ENCODE measurements at places on chromosomes 3 and 15. TPM values are rescaled to one million over a fixed set of nuclear protein-coding genes. Genes with fewer than 3 reads are reported as not detected.

GRCh38 chr3:27319847-27320526 is 49.2 kb downstream of the NEK10 start:
- DNase-seq, result no peak

DNA sequence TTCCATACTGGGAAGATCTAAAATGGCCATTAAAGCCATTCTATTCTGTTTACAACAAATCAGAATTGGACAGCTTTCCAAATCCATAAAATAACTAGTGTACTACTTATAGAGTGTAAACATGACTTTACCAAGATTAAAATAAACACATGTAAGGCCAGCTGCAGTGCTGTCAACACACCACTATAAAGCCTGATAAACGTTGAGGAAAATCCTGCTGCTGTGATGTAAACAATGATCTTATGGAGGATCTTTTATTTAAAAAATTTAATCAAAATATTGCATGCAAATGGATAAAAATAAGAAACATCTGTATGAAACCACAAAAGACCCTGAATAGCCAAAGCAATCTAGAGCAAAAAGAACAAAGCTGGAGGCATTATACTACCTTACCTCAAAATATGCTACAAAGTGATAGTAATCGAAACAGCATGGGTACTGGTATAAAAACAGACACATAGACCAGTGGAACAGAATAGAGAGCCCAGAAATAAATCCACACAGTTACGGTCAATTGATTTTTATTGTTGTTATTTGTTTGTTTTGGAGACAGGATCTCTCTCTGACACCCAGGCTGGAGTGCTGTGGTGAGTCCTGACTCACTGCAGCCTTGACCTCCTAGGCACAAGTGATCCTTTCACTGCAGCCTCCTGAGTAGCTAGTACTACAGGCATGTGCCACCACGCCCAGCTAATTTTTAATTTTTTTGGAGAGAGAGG is 428.8 kb upstream of the C2CD4B start:
- no peak for DNase-seq

- no peak for DNase-seq
Observed at GRCh38 chr3:12479919-12480427, 4.3 kb upstream of the TSEN2 start.

DNA sequence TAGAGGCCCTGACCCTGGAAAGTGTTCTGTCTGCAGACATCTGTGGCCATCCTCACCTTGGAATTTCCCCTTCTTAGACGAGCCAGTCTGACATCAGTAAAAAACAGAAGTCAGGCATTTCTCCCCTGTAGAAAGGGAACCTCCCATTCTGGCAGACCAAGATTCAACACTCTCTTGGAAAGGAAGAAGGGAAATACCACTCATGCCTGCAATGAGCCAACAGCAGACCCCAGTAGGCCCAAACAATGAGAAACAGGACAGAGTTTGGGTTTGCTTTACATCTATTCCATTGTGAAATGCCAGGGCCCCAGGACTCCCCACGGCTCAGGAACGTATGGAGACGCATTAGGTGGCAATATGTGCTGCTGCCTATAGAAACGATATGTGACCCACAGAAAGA is 264.0 kb upstream of the NSMCE3 start:
- no peak for DNase-seq

- DNase-seq, result no peak
Observed at GRCh38 chr3:106643684-106644161, 733.5 kb upstream of the CCDC54 start.

DNA sequence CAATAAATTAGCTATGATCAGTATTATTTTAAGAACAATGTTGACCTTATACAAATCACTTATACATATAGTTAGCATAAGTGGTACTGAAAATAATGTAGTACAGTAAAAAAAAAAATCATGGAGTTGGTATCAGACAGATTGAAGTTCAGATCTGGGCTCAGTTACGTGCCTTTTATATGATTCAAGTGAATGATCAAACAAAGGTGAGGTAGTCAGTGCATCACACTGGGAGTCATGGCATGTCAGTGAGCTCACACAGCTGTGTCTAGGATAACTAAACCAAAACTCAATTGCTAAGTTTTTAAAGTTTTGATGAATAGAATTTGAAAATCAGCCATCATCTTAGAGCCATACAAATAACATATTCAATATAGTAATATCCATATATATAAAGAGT is 11.2 kb upstream of the CCR8 start:
- no peak for DNase-seq

GRCh38 chr3:186421946-186422345 is 59.9 kb upstream of the DGKG start:
- no peak for DNase-seq

DNA sequence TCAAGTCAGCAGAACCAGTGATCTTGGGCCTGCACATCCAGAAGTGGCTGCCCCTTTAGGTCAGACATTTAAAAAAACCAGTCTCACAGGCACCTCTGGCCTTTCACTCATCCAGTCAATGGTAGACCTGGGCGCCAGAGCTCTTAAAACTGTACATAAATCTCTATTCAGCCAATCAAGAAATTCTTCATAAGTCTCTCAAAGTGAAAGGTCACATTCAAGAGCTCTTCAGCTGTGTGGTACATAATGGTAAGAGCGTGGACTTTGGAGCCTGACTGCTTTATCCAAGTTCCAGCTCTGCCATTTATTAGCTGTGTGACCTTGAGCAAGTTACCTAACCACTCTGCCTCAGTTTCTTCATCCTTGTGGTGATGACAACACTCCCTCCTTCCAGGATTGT is 22.3 kb upstream of the MORF4L1 start:
- peak; percentile 5 for DNase-seq

GRCh38 chr3:158794936-158795518 is 6.8 kb upstream of the MFSD1 start:
- DNase-seq, result no peak

- DNase-seq, result no peak
Observed at GRCh38 chr3:186133980-186134379, 25.1 kb upstream of the ETV5 start.

DNA sequence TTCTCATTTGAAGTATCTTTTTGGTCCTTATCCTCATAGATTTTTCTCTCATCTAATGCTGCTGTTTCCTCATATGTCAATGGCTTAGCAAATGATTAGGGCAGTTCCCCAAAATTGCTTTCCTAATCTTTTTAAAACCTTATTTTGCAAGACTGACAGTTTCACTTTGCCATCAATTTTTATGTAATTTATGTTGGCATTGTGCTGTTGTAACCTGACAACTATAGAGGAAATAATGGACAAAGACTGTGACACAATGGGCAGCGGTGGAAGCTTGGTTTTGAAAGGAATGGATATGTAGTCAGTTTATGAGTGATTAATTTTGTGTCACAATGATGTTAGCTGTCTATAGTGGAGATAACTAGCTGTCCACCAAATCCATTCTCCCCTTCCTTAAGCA is 10.6 kb upstream of the SH3BP5 start:
- no peak for DNase-seq

- no peak for DNase-seq
Observed at GRCh38 chr15:74624020-74624602, 8.5 kb downstream of the CLK3 start.

DNA sequence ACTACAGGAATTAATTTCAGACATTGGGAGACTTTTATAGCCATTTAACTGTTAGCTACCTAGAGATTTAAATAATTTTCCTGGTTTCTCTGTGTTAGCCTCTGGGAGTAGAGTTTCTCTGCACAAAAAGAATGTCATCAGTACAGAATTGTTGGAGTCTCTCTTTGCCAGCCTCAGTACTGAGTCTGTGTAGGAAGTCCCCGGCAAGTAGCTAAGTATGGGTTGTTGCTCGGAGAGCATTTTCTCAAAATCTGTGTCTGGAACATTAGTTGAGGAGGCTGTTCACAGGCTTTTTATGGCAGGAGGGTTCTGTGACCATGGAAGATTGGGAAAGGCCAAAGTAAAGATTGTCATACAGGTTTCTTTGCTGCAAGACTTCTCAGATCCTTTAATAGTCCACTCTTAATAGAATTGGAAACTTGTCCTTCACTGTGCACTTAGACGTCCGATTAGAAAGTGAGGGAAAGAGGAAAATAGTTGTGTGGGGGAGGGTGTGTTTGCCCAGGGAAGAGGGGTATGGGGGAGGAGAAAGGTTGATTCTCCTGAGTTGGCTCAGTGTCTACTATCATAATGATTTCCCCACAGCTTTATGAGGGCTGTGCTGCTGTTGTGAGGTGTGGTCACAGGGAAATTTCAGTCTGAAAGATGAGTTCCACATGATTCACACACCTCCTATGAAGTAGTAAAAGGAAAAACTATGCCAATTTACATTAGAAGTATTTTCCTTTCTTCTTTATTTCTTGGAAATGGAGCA is 207.1 kb downstream of the PTPRG start:
- no peak for DNase-seq

DNA sequence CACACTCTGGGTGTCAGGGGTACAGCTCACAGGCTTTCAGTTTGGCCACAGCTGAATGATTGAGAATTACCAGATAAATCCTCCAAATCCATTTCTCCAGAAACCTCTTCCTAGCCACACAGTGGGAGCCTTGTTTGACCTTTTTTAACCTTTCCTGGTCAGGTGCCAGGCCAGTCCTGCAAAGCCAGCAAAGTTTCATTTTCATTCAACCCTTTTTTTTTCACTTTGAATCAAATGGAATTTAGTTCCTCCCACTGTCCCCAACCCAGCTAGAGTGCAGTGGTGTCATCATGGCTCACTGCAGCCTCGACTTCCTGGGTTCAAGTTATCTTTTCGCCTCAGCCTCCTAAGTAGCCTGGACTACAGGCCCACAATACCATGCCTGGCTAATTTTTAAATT is 67.8 kb downstream of the NSUN3 start:
- no peak for DNase-seq

GRCh38 chr3:129312671-129313414 is 34.2 kb downstream of the HMCES start:
- DNase-seq, result no peak

DNA sequence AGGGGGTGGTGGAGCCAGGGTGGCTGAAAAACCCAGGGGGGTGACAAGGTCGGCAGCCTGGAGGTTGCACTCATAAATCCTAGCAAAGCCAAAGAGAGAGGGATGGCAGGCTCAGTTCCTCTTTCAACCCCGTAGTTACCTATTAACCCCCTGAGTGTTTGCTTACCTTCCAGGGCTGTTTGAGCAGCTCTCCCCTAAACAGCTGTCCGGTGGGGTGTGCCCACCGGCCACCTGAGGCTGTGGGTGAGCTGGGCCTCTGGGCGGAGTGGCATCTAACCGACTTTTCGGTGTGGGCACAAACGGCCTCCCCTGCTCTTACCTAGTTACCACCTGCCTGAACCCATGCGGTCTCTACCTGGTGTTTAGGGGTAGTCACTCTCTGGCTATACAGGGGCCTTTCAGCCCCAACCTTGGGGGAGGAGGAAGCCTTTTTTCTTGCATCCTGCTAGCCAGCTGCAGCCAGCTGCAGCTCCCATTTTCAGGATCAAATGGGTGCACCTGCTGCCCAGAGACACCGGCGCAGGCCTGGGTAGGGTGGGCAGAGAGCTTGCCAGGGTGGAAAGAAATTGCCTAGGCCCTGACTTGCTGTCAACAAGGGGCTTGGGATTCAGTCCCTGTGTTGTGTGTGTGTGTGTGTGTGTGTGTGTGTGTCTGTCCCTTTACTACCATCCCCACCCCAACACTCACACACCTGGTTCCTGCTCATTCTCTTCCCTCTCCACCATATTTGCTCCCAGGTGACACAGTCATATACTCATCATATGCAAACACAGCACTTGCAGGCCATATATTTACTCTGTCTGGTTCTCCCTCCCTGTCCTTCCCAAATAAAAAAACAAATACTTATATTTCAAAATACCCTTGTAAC is 3.7 kb downstream of the DLL4 start:
- no peak for DNase-seq

- DNase-seq, result no peak
Observed at GRCh38 chr3:69391554-69391953, 5.7 kb upstream of the FRMD4B start.

DNA sequence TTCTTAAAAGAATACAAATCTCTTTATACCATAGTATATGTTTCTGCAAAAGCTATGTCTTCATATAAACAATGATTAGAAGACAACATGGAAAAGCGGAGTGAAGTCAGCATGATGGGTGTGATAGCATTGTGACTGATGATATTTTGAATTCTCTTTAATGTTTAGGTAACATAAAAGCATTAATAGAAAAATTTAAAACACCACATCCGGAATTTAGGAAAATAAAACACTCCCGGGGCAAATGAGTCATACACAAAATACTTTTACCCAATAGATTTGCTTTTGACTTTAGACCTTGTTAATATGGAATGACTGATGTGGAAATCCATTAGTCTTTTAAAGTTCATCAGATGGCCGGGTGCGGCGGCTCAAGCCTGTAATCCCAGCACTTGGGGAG is 134.7 kb downstream of the P3H2 start:
- no peak for DNase-seq

GRCh38 chr3:48429960-48430707 is at the start of gene PLXNB1:
TSS of gene PLXNB1 (minus strand) at chr3:48430086. CDS start at chr3:48424611, 5,475 bp downstream.
- no peak for DNase-seq

DNA sequence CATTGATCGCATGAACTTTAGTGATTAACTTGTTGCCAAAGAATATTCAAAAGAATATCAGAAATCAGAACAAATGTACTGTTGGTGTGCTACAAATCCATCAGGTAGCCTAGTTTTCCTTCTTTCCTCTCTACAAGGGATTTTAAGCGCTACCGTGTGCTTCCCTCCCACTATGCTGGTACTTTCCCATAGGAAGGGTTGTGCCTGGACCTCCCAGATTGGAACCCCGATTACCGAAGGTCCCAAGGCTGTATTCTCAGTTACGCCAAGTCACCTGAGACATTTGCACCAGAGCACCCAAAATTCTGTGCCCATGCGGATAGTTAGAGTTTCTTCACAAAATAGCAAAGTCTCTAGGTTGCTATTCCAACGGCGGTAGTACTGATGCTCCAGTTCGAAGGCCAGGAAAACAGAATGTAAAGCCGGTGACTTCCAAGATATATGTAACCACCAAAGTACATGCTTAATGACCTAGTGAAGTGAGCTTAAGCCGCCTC is 23.4 kb upstream of the GATM start:
- no peak for DNase-seq

- no peak for DNase-seq
Observed at GRCh38 chr3:124986192-124987143, 51.9 kb upstream of the MUC13 start.

DNA sequence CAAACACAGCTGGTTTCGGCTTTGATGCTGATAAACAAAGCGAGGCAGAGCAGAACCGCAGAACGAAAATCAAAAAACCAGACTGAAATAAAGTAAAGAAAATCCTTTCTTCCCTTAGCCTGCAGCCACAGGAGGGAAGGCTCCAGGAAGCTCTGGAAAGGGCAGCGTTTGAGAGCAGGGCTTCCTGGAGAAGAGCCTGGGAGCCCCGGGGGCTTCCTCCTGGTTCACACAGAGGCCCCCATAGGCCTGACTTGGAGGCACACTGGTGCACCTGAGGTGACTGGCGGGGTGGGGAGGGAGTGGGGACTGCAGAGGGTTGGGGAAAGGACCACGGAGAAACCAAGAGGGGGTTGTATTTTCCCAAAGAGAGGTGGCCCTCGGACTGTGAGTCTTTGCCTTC is 98.8 kb upstream of the WNT5A start:
- no peak for DNase-seq

Gene IMPG2
- 0.38 TPM for total RNA-seq

Gene ZMAT3
- 18.3 TPM for total RNA-seq

Gene GCNT3
- total RNA-seq, result not detected

Gene SNX1
- 111 TPM for total RNA-seq

Gene NEK10
- 3.3 TPM for total RNA-seq

Gene CCRL2
- total RNA-seq, result 1.3 TPM

Gene CFAP91
- total RNA-seq, result 0.57 TPM

Gene CCR8
- total RNA-seq, result not detected

All from cardiac septum (tissue), 1 donor.